ENCODE measurements at places on chromosomes 7 and 10.
A peak's percentile ranks its signal among the peaks of the same experiment; 100 is the strongest.

DNA sequence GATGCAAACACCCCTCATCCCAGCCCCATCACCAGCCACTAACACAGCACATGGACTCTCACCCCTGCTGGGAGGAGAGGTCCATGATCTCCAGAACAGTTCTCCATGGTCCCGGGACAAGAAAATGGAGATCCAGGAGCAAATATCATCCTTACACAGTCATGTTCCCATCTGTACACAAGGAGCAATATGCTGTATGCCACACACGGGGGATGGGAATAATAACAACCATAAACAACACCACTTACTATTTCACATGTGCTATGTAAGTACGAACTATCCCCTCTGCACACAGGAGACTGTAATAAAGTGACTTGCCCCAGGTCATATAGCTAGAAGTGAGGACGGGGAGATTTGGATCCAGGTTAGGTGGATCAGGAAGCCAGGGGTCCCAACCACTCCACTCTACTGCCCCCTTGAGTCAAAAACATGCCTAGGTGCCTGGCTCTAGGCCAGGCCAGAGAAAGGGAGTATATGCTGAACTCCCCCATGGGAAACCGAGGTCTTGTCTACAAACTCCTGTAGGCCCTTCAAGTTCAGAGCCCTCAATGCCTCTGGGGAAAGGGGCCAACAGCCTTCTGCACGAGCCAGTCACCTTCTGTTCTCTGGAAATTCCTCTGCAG lies 34.1 kb downstream of the LRRC20 start:
- DNase-seq = peak; percentile 30

DNA sequence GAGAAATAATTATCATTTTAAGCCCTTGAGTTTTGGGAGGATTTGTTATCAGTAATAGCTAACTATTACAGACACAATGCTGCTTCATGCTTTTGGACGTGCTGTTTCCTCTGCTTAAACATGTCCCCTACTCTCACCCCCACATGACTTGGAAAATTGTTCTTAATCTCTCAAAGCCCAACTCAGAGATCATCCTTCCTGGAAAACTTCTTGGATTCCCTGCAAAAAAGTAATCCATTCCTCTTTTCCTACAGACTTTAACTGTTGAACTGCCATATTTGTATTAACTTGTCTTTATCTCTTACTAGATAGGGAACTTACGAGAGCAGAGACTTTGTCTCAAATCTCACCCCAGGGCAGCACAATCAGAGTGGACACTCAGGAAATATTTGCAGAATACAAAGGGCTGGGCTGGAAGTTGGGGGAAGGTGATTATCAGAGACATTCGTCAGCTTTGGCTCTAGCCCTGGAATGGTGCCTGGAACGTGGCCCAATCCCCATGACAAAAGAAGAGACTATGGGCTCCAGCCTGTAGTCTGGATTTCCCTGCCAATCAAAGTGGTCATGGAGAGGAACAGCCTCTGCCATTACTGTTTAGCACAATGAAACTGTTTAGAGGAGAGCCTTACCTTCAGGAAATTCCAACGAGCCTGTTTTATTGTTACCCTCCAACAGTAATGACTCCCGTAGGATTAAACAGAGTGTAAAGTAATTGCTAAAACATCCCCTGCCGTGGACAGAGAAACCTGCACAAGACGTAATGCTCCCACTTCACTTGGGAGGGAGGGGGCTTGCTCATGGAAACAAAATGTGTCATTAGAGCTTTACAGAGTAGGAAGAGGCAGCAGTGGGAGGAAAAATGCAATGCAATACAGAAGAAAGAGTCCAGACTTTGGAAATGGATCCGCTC lies 140.4 kb upstream of the AUTS2 start:
- no peak for DNase-seq

DNA sequence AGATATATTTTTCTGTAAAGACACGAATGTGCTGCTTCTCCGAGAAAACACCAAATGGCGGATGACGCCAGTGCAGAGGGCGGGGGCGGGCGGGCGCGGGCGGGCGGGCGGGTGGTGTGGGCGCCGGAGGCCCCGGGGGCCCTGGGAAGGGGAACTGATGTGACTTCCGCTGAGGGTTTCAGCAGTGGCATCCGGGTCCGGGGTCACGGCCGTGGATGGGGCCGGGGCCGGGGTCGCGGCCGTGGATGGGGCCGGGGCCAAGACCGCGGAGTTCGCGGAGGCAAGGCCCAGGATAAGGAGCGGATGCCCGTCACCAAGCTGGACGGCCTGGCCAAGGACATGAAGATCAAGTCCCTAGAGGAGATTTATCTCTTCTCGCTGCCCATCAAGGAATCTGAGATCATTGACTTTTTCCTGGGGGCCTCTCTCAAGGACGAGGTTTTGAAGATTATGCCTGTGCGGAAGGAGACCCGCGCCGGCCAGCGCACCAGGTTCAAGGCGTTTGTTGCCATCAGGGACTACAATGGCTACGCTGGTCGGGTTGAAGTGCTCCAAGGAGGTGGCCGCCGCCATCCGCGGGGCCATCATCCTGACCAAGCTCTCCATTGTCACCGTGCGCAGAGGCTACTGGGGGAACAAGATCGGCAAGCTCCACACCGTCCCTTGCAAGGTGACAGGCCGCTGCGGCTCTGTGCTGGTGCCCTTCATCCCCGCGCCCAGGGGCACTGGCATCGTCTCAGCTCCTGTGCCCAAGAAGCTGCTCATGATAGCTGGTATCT lies 20.3 kb upstream of the IGF2BP3 start:
- DNase-seq = peak; percentile 48

GRCh38 chr10:71082960-71083715 lies 129.2 kb upstream of the UNC5B start:
- no peak for DNase-seq

DNA sequence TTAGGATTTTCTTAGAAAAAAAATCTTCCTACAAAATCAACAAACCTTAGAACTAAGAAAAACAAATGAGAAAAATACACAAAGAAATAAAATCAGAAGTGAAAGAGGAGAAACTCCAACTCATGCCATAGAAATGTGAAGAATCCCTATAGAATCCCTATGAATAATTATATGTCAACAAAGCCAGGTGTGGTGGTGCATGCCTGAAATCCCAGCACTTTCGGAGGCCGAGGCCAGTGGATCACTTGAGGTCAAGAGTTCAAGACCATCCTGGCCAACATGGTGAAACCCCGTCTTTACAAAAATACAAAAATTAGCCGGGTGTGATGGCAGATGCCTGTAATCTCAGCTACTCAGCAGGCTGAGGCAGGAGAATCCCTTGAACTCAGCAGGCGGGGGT lies 27.1 kb downstream of the ACSM6 start:
- DNase-seq = no peak

- no peak for DNase-seq
These were observed 43.4 kb upstream of the LYZL1 start for GRCh38 chr10:29245476-29245875.

GRCh38 chr7:50721160-50721559 lies 61.5 kb downstream of the GRB10 start:
- DNase-seq = peak; percentile 64

GRCh38 chr10:1156921-1157614 lies 100.9 kb downstream of the WDR37 start:
- DNase-seq = no peak

DNA sequence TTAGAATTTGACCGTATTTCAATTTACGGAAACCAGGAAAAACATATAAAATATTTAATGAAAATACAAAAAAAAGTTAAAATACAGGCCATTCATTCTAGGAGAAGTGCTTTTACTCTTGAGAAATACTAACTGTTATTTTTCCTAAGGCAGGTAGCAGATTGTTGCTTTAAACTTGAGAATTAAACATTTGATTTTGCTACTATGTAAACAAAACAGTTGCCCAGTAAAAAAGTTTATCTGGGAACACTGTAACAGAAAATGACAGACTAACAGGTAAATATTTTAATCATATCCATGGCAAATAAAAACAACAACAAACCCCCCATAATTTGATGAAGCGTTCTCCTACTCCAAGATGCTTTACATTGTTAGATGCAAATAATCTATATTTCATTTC lies 350.5 kb downstream of the CRPPA start:
- DNase-seq = no peak

- no peak for DNase-seq
These were observed 257.7 kb upstream of the NFE2L3 start for GRCh38 chr7:25894002-25894901.

DNA sequence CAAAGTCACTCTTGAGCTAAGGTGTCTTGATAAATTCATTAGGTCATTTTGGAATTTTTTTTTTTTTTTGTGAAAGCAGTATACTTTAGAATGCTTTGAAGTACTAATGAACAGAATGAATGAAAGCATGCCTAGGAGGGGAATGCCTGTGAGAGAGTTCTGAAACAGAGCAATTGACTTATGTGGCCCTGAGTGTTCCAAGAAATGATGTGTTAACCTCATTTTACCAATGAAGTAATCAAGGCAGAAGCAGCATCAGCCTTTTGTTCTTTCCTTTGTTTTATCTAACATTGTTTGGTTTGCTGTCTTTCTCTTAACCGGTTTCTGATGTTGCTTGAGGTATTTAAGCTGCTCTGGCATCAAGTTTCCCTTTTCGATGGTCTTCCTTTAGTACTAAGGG lies 154.6 kb upstream of the HGF start:
- DNase-seq = no peak

- DNase-seq = no peak
These were observed 49.5 kb downstream of the GNAI1 start for GRCh38 chr7:80183900-80184685.

DNA sequence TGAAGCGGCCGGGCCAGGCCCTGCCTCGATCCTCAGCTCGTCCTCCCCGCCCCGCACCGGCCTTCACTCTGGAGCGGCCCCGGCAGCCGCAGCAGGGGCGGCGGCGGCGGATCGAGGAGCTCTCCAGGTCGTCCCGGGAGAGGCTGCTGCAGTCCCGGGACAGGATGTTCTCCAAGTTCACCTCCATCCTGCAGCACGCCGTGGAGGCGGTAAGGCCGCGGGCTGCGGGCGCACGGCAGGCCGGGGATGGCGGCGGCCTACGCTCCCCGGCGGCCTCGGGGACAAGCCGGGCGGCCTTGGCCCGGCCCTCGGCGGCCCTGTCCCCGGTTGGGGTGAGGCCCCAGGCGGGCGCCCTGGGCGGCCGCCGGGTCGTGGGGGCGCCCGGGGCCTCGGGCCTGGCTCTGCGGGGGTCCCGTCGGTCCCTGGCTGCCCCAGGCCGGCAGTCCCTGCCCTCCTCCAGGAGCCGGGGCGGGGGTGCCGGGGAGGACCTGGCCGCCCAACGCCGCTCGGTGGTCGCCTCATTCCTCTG lies 399 bp downstream of the FHIP2A start:
- peak; percentile 63 for DNase-seq

- DNase-seq = no peak
These were observed 67.6 kb downstream of the PRKAG2 start for GRCh38 chr7:151809146-151809863.

DNA sequence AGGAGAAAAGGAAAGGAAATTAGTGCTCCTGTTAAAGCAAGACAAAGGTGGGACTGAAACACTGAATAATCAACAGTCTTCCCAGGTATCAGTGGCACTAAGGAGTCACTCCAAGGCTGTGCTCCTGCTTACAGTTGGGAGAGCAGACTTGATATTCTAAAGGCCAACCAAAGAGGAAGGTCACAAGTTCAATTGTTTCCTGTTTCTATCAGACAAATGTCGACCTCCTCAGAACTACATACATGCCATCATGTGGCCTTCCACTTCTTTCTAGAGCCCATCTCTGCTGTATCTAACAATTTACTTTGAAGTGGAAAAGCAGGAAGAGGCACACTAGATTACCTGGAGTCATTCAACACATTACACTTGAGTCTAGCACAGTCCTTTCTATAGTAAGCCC lies 3.4 kb downstream of the ZNF239 start:
- no peak for DNase-seq

GRCh38 chr7:36217961-36218284 lies 64.9 kb downstream of the EEPD1 start:
- DNase-seq = no peak

- DNase-seq = no peak
These were observed 32.6 kb downstream of the DUSP5 start for GRCh38 chr10:110530131-110530831.

- no peak for DNase-seq
These were observed 2.8 kb downstream of the GNAI1 start for GRCh38 chr7:80137410-80137809.

DNA sequence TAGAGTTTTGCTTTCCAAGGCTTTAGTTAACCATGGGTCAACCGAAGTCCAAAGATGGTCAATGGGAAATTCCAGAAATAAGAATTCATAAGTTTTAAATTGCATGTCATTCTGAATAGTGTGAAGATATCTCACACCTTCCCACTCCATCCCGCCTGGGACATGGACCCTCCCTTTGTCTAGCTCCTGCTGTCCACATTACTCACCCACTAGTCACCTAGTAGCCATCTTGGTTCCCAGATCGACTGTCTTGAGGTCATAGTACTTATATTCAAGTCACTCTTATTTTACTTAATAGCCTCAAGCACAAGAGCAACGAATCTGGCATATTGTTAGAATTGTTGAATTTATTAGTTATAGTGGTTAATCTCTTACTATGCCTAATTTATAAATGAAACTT lies 366.6 kb downstream of the PRPF18 start:
- DNase-seq = no peak

DNA sequence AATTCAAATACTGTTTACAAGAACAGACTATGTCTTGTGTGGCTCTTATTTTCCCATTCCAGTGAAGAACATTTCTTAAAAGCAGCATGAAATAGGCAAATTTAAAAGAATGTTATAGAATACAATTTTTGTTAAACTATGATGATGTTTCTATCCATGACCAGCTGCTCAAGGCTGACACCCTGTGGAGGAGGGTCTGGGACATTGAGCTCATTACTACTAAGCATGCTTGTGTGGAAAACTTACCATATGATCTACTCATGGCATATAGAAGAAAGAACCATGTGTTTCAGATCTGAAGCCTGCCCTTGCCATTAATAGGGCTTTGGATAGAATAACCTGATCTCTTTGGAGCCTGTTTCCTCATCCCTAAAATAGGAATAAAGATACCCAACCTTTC lies 125.0 kb downstream of the FOXP2 start:
- DNase-seq = peak; percentile 53

- DNase-seq = no peak
These were observed 5.3 kb downstream of the TNKS2 start for GRCh38 chr10:91803386-91804125.

- no peak for DNase-seq
These were observed 55.6 kb upstream of the ARID5B start for GRCh38 chr10:61845950-61846268.

- DNase-seq = no peak
These were observed 174.7 kb upstream of the RHEB start for GRCh38 chr7:151694441-151694827.

- DNase-seq = no peak
These were observed 34.4 kb downstream of the HIPK2 start for GRCh38 chr7:139743267-139743966.

DNA sequence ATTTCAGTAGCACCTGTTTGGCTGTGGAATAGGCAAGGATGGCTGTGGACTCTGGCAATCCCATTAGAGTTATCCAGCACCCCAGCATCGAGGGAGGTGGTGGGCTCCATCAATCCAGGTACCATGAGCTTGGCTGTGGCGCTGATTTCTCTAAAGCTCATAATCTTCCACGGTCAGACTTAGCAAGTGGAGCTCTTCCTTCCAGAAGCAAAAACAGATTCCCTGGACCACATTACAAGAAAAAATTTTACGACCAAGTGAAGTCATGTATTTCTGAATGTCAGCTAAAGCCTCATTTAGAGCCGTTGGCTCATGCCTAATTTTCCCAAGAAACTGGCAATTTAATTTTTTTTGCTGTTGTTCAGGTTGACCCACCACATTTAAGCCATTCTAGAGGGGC lies 135.1 kb downstream of the CELF2 start:
- DNase-seq = no peak

GRCh38 chr10:22552888-22553378 lies 161.4 kb downstream of the PIP4K2A start:
- DNase-seq = no peak

- no peak for DNase-seq
These were observed 6.5 kb upstream of the NANOS1 start for GRCh38 chr10:119022846-119023552.

Measured in endothelial cell of umbilical vein (primary cell).